ENCODE measurements at places on chromosomes 4 and X.

GRCh38 chrX:69386681-69387080, 117.4 kb upstream of the NALF2 start:
- H3K36me3 ChIP-seq, result no peaks in the 10 kb centered on the region
- H3K27ac ChIP-seq, result no peak overlapping the region
- DNase-seq, result no peak
- peaks cover 5% of the 10 kb centered on the region for H3K27me3 ChIP-seq
- no peaks in the 10 kb centered on the region for H3K4me1 ChIP-seq

DNA sequence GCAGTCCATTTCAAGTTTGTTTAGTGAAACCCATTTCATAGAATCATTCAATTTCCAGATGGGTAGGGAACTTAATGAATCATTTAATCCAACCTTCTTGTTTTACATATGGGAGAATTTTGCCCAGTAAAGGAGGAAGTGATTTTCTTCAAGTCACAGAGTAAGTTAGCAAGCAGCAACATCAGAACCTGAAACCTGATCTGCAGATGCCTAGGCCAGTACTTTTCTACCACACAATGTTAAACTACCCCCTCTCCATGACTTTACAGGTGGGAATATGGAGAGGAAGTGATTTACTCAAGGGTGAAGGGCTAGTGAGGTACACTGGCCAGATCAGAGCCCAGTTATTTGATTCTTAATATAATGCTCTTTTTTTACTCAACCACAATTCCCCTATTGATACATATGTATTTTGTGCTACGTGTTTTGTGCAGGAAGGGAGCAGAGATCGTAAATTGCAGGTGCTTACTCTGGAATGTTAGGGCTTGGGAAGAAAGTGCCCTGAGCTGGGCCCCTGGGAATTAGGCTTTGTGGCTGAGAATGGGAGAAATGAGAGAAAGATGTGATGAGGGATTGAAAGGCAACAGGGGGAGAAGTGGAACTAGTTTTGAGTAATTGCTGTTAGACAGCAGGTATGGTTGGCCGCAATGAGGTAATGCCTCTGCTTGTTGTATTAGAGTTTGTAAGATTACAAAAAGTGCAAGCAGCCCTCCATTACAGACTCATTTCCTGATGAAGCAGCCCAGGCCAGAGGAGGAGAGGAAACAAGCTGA, 6.8 kb downstream of the LHFPL1 start:
- H3K4me1 ChIP-seq, result peaks cover 61% of the 10 kb centered on the region
- DNase-seq, result no peak
- no peaks in the 10 kb centered on the region for H3K27me3 ChIP-seq
- H3K4me3 ChIP-seq, result no peak overlapping the region
- H3K27ac ChIP-seq, result peak overlapping the region; percentile 23

DNA sequence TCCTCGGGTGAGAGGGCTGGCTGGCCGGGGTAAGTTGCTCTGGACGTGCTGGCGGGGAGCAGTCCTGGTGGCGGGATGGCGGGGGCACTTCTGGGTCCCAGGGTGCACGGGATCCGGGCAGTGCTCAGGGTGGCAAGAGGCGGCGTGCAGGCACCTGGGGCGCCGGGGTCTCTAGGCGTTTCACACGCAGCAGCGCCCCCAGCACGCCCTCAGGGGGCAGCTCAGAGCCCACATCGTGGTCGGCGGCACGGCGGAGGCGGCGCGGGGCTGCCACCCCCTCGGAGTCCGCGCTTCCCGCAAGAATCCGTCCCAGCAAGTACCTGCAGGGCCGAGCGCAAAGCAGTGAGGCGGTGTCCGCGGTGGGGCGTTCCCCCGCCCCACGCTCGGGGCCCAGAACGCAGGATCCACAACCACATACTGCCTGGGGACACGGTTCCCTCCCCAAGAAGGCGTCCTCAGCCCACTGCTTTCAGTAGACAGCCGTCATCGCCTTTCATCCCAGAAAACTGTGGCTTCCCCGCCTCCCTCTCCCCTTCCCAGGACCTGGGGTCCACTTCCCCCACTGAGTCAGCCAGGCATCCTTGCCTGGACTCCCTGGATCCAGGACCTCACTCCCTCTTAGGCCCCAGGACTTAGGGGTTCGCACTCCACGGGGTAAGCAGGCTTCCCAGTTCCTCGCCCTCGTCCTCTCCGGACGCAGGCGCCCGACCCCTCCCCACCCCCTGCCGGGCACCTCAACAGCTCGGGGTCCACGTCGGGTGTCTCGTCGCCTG, 4.1 kb downstream of the PCSK1N start:
- peaks cover 50% of the 10 kb centered on the region for H3K27me3 ChIP-seq
- no peak overlapping the region for H3K4me3 ChIP-seq
- no peaks in the 10 kb centered on the region for H3K36me3 ChIP-seq
- no peak overlapping the region for H3K27ac ChIP-seq

DNA sequence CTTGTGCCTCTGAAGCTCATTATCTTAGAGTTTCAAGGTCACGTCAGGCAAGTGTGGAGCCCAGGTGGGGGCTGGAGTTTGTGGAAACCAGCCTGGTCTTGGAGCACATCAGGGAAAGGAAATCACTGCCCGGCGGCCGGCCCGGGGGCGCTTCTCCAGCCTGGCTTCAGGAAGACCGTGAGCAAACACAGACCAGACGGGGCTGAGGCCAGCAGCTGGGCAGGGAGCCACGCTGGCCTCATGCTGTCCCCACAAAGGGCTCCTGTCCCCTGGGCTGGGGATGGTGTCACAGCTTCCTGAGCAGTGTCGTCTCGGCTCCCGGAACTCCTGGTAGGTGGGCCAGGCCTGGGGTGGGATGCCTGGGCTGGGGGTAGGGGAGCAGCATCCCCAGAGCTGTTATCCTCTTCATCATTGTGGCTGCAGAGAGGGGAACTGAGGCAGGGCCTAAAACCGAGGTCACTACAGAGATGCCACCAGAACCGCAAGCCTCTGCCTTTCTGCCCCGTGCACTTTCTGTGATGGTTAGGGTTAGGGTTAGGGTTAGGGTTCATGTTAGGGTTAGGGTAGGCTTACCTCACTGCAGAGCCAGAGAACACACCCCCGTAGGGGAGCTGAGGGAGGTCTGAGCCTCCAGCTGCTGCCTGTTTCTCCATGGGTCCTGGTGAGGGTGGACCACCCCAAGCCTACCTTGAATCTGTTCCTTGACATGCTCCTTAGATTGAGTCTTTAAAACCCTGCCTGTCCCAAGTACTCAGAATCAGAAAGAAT, 77.5 kb downstream of the HTRA3 start:
- H3K4me1 ChIP-seq, result no peaks in the 10 kb centered on the region
- H3K36me3 ChIP-seq, result no peaks in the 10 kb centered on the region
- H3K27ac ChIP-seq, result no peak overlapping the region

GRCh38 chrX:21632027-21632426, 26.1 kb downstream of the KLHL34 start:
- H3K36me3 ChIP-seq, result peaks cover 13% of the 10 kb centered on the region
- no peak overlapping the region for H3K27ac ChIP-seq
- H3K27me3 ChIP-seq, result no peaks in the 10 kb centered on the region
- no peak overlapping the region for H3K4me3 ChIP-seq

- peaks cover 6% of the 10 kb centered on the region for H3K4me1 ChIP-seq
- no peak overlapping the region for H3K4me3 ChIP-seq
- H3K27ac ChIP-seq, result no peak overlapping the region
- peaks cover 1% of the 10 kb centered on the region for H3K27me3 ChIP-seq
- DNase-seq, result no peak
These were observed 108.3 kb downstream of the QRFPR start for GRCh38 chr4:121272526-121272925.

DNA sequence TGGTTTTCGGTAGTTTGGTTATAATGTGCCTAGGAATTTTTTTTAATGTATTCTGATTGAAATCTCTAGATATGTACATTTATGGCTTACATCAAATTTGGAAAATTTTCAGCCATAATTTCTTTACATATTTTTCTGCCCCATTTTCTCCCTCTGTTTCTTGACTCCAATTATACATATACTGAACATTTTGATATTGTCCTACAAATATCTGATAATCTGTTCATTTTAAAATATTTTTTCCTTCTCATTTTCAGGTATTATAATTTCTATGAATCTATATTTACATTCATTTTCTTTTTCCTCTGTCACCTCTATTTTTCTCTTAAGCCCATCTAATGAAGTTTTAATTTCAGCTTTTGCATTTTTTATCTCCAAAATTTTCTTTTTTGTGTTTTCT, 82.7 kb upstream of the TMLHE start:
- no peaks in the 10 kb centered on the region for H3K27me3 ChIP-seq
- no peaks in the 10 kb centered on the region for H3K4me1 ChIP-seq
- H3K36me3 ChIP-seq, result no peaks in the 10 kb centered on the region
- DNase-seq, result no peak

GRCh38 chr4:106096454-106096853, 201.2 kb downstream of the NPNT start:
- H3K4me3 ChIP-seq, result no peak overlapping the region
- no peaks in the 10 kb centered on the region for H3K4me1 ChIP-seq

DNA sequence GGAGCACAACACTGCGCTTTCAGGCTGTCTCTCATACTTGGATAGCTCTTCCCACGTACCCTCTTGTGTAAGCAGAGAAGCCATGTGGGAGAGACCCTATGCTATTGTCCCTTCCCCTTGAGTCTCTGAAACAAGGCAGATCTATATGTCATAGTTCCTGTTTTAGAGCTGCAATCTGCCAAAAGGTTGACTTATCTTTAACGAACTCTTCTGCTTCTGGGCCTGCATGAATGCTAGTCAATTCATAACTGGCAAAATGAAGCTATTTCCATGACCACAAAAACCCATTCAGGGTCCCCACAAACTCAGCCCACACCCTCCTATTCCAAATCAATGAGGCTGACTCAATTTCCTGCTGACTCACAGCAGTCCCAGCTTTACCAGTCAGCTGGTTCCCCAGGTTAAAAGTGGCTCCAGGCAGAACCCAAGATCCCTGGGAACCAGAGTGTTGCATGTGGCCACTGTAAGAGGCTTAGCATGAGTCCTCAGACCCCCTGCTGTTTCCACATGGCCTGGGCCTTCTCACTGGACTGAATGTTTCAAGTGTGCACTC, 25.3 kb upstream of the SOD3 start:
- peaks cover 11% of the 10 kb centered on the region for H3K4me1 ChIP-seq
- no peak for DNase-seq
- no peaks in the 10 kb centered on the region for H3K27me3 ChIP-seq

GRCh38 chrX:581720-582298, 48.8 kb upstream of the SHOX start:
- no peak overlapping the region for H3K4me3 ChIP-seq
- DNase-seq, result no peak
- H3K36me3 ChIP-seq, result no peaks in the 10 kb centered on the region
- no peaks in the 10 kb centered on the region for H3K4me1 ChIP-seq
- H3K27ac ChIP-seq, result no peak overlapping the region

DNA sequence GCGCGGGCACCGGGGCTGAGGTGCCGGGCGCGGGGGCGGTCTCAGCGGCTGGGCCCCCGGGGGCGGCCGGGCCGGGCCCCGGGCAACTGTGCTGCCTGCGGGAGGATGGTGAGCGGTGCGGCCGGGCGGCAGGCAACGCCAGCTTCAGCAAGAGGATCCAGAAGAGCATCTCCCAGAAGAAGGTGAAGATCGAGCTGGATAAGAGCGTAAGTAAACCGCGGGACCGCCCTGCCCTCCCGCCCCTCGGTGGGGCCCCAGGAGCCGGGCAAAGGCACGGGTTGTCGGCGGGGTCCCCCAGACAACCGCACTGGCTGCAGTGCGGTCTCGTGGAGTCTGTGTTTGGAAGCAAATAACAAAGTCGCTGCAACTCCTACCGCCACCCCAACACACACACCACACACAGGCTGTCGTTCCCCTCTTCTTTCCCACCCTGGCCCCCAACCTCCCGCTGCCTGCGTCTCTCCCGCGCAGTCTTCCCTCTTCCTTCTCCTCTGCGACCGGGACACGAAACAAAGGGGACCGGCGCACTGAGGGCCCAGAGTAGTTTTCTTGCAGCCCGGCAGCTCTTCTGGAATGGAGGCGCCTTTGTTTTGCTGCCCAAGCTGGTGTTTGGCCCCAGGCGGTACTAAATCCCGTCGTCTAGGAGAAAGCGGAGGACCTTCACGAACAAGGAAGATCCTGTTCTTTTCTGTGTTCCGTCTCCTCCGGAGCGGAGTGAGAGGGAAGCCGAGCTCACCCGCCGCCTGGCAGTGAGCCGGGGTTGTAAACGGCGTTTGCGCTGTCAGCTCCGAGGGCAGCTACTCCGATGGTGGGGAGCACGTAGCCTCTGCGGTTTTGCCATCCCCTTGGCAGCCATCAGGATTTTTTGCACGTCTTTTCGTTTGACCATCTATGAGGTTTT, 788 bp downstream of the SAP30 start:
- H3K27me3 ChIP-seq, result peaks cover 28% of the 10 kb centered on the region
- DNase-seq, result peak; percentile 46
- H3K4me3 ChIP-seq, result peak overlapping the region; percentile 99
- peaks cover 31% of the 10 kb centered on the region for H3K4me1 ChIP-seq
- H3K36me3 ChIP-seq, result peaks cover 14% of the 10 kb centered on the region

GRCh38 chrX:110665223-110666002, 130.2 kb downstream of the CHRDL1 start:
- H3K4me3 ChIP-seq, result no peak overlapping the region
- no peaks in the 10 kb centered on the region for H3K4me1 ChIP-seq
- H3K36me3 ChIP-seq, result no peaks in the 10 kb centered on the region
- no peaks in the 10 kb centered on the region for H3K27me3 ChIP-seq
